Central memory CD8-positive, alpha-beta T cell (primary cell): ENCODE measurements at places on chromosomes 2 and 18.

GRCh38 chr2:227761740-227762476 is 16.2 kb downstream of the SCYGR8 start:
- no peak for DNase-seq

DNA sequence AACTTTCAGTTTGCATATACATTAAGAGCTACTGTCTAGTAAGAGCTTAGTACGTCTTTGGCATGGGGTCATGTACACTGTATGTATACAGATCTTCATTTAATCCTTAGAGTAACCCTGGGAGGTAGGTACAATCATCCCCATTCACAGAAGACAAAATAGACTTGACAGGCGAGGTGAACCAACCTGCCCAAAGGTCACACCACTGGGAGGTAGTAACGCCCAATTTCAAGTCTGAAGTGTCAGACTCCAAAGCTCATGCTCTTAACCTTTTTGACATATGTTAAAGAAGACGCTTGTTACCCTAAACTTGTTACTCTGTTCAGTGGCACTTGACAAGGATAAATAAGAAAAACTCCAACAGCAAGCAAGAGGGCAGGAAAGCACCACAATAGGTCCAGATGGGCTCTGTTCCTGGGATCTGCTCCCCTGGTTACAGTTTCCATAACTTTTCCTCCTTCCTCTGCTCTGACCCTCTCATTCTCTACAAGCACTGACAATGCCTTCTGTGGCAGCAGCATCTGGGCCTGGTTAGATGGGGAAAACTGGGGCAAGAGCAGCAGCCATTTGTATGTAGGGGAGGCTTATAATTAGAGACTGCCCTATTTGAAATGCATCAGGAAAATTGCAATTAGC is 64.7 kb upstream of the SERTAD2 start:
- DNase-seq, result no peak

- DNase-seq, result no peak
Observed at GRCh38 chr2:174603280-174603679, 5.7 kb upstream of the WIPF1 start.

- no peak for DNase-seq
Observed at GRCh38 chr18:44602380-44602779, 78.3 kb upstream of the SETBP1 start.

DNA sequence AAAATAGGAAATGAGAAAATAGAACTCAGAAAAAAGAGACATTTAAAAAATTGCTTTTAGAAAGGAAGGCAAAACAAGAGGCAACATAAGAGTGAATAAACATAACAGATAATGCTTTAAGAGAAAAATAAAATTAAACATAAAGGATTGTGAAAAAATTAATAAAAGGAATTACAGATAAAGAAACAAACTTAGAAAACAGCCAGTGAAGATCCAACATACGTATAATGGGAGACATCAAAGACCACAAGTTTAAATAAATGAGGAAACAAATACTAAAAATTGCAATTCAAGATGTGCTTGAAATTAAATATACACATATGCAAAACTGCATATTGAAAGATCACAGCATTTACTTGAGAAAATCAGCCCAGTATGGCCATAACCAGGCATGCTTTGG is 448.9 kb downstream of the NBAS start:
- no peak for DNase-seq

DNA sequence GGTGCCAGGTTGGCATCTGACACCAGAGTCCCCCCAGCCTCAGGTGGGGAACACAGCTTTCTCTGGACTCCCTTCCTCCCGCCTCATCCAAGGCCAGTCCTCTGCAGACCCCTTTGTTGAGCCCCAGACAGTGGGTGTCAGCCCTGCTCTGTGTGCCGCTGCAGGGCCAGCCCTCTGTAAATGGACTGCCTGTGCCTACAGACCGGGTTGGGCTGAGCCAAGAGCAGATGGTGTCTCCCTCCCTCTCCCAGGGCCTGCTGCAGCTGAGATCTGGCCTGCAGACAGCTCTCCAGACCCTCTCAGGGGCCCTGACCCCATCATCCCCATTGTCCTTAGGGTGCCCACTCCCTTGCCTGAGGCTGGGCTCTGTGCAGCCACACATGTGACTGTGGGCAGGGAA is 160.8 kb downstream of the KLHL29 start:
- DNase-seq, result no peak
